Activated CD8-positive, alpha-beta memory T cell treated with anti-CD3 and anti-CD28 coated beads for 24 hours (primary cell): ENCODE measurements at places on chromosomes 12 and 14.

GRCh38 chr14:85528897-85529631 lies 880 bp upstream of the FLRT2 start:
- DNase-seq, result no peak

DNA sequence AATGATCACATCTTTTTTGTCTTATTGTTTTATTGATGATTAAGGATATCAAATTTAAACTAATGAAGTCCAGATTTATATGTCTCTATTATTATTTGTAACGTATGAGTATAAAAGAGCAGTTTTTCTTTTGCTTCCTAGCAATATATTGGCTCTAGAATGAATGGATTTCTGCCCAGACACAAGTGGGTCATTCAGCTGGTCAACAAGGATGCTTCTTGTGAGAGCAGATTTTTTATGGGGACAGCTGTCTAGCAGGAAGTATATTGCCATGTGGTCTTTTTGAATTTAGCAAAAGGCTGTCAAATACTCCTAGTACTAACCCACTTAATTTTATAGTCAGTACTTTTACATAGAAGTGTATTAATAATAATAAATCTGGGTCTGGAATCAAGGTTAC lies 1071.1 kb upstream of the FLRT2 start:
- DNase-seq, result no peak

GRCh38 chr14:73833530-73834260 lies 17.9 kb upstream of the PTGR2 start:
- DNase-seq, result no peak

GRCh38 chr12:108816652-108817335 lies 40.6 kb downstream of the SSH1 start:
- DNase-seq, result no peak

GRCh38 chr12:101168001-101168400 lies 42.0 kb downstream of the SLC5A8 start:
- no peak for DNase-seq

- DNase-seq, result no peak
Observed at GRCh38 chr12:129110575-129110974, 257.3 kb downstream of the GLT1D1 start.

DNA sequence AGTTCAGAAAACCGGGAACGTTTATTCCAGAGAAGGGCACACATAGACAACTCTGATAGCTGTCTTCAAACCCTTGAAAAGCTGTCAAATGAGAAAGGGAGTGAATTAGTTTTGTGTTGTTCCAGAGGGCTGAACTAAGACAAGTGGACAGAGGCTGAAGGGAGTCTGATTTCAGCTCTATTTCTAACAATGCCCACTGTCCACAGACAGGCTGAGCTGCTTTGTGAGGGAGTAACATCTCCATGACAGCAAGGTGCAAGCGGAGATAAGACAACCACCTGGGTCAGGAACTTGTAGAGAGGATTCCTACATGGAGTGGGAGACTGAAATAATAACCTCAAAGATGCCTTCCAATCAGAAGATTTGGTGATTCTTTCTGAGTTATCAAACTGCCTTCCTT lies 25.6 kb upstream of the PARP11 start:
- no peak for DNase-seq

DNA sequence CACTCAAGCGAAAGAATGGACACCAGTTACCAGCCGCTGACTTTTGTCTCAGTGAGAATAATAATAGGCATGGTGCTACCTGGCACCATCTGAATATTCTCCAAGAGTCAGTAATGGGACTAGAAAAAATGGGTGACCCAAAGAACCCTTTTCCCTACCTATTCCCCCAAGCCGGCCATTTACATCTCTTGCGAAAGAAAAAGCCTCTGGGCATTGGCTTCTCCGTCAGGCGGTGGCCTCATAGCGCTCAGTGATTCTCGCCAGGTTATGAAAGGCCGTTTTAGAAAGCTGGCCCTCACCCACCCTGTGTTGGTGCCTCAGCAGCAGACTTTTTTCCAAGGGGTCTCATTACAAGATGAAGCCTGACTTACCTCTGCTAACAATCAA lies 523 bp upstream of the SLC6A15 start:
- DNase-seq, result no peak

DNA sequence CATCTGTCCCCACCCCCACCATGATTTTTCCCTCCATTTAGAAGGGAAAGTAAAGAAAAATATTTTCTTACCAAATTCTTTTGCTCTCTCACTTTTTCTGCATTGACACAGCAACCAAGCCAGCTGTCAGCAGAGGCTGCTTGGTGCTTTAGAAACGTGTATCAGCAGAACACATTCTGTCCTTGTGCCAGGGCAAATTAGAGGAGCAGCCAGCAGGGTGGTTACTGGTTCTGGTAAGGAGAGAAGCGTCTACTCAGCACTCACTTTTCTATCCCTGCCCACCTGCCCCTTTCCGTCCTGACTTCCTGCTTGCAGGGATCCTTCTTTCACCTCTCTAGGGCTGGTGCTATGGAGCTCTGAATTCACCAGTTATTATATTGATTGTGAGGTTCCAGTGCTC lies 327.5 kb upstream of the PDE3A start:
- DNase-seq, result no peak

DNA sequence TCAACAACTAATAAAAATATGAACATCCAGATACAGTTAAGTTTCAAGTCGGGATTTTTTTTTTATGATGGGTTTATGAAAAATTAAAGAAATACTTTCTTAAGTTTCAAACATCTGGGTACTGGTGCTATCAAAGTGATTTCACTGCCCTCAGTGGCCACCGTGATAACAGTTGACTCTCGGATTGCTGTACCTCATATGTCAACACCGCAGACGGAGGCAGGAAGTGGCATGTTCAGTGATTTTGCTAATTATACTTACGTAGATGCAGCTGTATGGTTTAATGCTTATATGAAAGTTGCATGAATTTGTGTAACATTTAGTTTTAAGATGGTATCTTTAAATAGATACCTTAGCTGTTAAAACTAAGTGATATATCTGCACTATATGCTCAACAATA lies 20.8 kb upstream of the FBLN5 start:
- DNase-seq, result no peak

DNA sequence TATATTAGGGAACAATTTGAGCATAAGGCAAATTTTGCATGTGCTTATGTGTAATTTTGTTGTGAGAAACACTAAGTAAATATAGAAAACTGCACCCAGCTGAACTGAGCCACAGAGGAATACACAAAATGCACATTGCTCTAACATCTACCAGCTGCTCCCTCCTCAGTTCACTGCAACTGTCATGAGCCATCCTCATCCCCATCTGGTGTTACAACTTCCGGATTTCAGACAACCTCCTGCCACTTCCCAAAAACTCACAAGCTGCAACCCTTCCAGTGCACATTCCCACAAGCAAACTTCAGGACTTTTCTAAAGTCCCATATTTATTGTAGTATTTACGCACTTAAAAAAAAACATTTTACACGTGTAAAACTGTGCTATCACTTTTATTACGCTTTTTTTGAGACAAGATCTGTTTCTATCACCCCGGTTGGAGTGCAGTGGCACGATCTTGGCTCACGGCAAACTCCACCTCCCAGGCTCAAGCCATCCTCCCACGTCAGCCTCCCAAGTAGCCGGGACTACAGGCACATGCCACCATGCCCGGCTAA lies 169.1 kb upstream of the TBX3 start:
- no peak for DNase-seq

- DNase-seq, result no peak
Observed at GRCh38 chr14:38507299-38507698, 251.4 kb upstream of the CLEC14A start.

- no peak for DNase-seq
Observed at GRCh38 chr12:28388879-28389278, 198.6 kb downstream of the CCDC91 start.

DNA sequence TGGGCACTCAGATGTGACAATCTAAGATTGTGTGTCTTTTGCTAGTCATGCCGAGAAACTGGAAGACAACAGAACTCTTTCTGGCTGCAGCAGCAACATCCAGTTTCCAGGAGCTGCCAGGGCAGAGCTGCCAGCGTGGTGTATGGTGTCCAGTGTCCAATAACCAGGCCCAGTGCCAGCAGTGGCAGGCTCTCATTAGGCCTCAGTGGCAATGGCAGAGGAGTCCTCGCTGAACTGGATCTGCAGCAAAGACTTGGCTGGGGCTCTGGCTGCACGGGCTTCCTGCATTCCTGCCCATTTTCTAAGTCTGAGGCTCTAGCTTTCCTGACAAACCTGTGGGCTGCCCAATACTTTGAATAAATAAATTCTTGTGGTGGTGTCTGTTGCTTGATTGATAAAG lies 26.2 kb upstream of the PPM1A start:
- no peak for DNase-seq

DNA sequence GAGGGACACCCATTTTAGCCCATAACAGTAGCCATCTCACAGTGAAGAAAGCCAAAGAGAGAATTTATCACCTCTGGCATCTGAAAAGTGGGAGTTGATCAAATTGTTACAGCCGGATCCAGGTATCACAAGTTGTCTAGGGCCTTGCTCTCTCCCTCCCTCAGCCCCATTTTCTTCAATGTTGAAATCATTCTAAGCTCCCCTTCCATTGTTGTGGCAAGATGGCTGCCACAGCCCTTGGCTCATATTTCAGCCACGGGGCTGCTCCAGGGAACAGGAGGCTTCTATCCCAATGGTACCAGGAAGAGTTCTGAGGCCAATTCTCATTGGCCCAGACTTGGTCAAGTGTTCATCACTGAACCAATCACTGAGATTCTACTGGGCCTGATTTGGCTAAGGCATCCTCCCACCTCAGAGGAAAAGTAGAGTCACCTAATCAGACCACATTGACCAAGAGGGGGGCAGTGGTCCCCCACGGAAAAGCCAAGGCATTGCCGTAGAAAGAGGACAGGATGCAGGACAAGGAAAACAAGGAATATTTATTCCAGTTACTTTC lies 106.2 kb downstream of the GPATCH2L start:
- no peak for DNase-seq

DNA sequence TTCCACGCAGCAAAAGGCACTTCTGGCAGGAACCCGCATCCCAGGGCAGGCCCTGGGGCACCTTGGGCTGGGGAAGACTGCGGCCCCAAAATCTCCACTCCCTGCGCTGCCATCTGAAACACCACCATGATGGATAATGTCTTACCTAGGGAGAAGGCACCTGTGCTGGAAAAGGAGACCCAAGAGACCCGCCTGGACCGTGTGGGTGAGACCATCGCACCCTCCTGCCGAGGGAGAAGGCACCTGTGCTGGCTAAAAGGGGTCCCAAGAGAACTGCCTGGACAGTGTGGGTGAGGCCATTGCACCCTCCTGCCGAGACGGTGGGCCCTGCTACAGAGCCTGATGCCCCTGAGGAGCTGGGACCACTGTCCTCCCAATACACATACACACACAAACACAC lies 24.8 kb upstream of the INF2 start:
- no peak for DNase-seq

DNA sequence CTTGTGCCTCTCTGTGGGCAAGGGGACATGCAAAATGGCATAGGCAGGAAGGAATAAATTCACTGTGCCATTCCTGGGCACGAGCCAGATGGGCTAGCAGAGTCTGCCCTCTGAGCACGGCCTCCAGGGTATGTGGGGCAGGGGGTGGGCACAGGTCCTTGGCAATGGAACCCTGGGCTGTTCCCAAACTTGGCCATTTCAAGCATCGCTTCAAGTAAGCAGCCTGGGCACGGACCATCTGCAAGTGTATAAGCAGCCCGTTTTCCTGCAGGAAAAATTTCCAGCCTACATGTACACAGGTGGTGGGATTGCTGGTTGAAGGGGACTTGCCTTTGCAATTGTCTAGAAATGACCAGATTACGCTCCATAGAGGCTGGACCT lies 40.3 kb downstream of the CCDC85C start:
- DNase-seq, result no peak

GRCh38 chr12:132579744-132580143 lies 30.6 kb downstream of the LRCOL1 start:
- DNase-seq, result no peak

DNA sequence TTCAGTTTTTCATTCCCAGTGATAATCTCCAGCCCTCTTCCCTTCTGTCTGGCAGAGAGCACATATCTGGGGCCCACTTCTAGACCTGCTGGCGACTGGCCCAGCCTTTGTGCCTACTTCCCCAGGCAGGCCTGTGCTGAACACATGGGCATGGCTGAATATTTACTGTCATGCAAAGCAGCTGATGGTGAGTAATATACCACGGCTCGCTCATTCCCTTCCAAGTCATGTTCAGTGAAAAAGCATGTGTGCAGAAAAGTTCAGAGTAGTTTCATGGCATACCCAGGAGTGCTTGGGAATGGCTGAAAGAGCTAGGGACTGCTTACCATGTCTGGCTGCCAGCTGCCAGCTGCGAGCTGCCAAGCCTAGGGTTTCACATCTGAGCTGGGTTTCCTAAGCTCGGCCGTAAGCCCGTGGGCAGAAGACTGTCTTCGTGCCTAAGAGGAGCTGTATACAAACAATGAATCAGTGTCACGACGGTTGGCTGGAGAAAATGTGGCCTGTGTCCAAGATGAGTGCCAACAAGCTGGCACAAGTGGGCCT lies 179.9 kb upstream of the PELI2 start:
- DNase-seq, result no peak

GRCh38 chr12:74903522-74903921 lies 306.1 kb downstream of the KCNC2 start:
- no peak for DNase-seq

- no peak for DNase-seq
Observed at GRCh38 chr12:26088998-26089397, 35.8 kb downstream of the BHLHE41 start.

DNA sequence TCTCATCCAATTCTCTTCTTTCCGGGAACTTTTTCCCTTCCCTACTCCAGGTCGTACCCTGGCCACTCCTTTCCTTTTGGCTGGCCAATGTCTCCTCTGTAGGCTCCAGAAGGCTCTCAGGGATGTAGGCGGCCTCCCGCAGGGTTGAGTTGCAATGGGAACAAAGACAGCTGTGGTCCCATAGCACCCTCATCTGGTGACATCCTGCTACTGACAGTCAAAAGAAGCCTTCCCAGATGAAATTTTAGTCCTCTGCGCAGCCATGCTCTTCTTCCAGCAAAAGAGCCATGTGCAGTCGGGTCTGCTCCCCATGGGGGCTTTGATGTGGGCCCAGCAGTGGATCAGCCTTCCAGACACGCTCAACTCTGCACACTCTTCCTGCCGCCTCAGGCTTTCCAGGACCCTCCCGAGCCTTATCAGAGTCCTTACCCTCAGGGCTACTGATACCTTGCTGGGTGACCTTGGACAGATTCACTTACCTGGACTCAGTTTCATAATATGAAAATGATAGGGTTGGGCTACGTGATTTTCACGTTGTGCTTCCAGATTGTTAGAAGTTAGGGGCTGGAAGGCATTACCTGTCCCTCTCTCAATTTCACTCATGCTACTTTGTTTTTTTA lies 5.5 kb upstream of the CELA1 start:
- no peak for DNase-seq

GRCh38 chr12:3666441-3666840 lies 86.5 kb downstream of the CRACR2A start:
- no peak for DNase-seq
